ENCODE measurements at places on chromosomes 5 and 9. TPM values are rescaled to one million over a fixed set of nuclear protein-coding genes. Genes with fewer than 3 reads are reported as not detected.

DNA sequence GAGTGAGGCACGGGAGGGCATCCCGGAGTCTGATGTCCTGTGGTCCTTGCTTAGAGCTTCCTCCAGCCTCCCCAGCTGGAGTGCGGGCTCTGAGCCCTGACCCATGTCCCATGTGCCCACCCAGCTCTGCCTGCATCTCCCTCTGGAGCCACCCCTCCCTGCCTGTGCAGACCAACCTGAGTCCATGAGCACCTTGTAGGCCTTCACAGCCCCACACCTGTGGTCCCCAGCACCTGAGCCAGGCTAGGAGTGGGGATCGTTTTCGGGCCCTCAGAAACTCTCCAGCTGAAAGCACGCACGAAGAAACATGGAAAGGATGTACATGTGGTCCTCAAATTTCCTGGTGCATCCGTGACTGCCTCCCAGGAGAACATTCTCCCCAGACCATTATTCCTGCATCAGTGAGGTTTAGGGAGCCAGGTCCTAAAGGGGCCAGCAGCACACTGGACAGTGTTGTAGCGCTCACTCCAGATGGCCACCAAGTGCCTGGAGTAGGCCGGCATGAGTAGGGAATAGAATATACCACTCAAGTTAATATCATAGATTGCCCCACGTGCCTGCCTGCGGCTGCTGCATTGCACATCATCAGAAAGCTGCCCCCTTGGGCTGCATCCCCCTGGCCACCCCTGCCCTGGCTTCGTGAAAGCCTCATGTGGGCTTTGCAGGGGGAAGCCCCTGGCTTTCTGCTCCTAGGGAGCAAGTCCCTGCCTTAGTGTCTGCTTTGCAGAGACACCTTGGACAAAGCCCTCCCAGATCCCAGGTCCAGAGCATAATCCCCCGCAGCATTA, 80.6 kb downstream of the WNK2 start:
- DNase-seq: no peak
- no peaks in the 10 kb centered on the region for H3K4me1 ChIP-seq
- H3K27me3 ChIP-seq: no peaks in the 10 kb centered on the region
- H3K27ac ChIP-seq: no peak overlapping the region
- no peaks in the 10 kb centered on the region for H3K36me3 ChIP-seq

DNA sequence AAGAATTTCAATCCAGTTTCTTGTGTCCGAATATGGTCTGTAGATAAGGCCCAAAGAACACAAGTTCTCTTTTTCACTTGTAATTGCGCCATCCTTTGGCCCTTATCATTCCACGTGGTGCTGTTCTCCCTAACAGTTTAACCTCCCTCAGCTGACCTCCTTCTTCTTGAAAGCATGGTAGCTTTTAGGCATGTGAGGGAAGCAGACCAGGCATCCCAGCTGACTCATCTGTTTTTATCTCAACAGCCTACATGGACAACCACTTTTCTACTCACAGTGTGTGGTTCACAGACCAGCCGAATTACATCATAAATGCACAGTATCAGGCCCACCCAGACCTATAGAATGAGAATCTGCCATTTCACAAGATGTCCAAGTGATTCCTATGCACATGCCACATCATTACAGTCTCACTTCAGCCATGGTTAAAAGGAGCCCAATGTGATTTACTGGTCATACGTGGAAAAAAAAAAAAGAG, 26.9 kb upstream of the PLIN2 start:
- H3K4me3 ChIP-seq: no peak overlapping the region
- no peaks in the 10 kb centered on the region for H3K4me1 ChIP-seq
- H3K36me3 ChIP-seq: no peaks in the 10 kb centered on the region
- DNase-seq: no peak

GRCh38 chr5:104635227-104635626, 1072.6 kb upstream of the NUDT12 start:
- H3K4me1 ChIP-seq: no peaks in the 10 kb centered on the region
- no peak overlapping the region for H3K4me3 ChIP-seq
- no peaks in the 10 kb centered on the region for H3K36me3 ChIP-seq
- no peak for DNase-seq
- no peaks in the 10 kb centered on the region for H3K27me3 ChIP-seq

- DNase-seq: no peak
- H3K27me3 ChIP-seq: no peaks in the 10 kb centered on the region
- no peaks in the 10 kb centered on the region for H3K36me3 ChIP-seq
- no peak overlapping the region for H3K4me3 ChIP-seq
These were observed 183.3 kb downstream of the MAPKAP1 start for GRCh38 chr9:125523681-125524080.

DNA sequence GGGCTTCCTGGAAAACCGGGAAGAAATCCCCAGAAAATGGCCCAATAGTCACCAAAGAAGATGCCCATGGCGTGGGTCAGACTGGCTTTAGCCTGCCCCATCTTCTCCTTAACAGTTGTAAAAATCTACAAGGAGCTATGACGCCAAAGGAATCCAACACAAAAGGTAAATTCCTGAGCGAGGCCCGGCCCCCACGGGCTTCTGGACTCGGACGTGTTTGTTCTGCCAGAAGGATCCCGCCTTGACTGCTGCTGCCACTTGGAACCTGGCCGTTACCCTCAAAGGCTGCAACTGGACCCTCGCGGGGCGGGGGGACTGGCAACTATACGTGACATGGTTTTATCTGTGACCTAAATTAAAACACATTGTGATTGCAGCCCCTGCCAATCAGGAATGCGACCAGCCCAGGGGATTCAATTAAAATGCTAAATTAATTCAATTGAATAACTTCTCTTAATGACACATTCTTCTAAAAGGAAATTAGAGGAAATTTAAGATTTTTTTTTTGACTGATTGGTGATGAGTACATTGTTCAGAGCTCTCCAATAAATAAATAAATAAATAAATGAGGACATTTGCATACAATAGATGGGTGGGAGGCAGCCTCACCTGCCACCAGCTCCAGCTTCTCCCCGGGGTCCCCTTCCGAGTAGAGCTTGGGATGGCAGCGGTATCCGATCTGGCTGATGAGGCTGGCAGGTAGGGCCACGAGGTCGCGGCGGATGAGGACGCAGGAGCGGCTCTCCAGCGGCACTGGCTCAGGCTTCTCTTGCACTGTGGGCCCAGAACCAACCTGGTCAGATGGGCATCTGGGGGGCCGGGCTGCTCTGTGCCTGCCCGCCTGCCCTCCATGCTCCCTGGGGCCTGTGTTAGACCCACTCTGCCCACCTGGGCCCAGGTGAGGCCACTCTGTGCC, 54.7 kb upstream of the UBAC1 start:
- no peak overlapping the region for H3K4me3 ChIP-seq
- H3K27me3 ChIP-seq: no peaks in the 10 kb centered on the region
- H3K36me3 ChIP-seq: no peaks in the 10 kb centered on the region
- H3K27ac ChIP-seq: no peak overlapping the region
- no peaks in the 10 kb centered on the region for H3K4me1 ChIP-seq

GRCh38 chr5:113092683-113093082, 116.1 kb downstream of the DCP2 start:
- DNase-seq: no peak
- H3K4me1 ChIP-seq: no peaks in the 10 kb centered on the region
- no peaks in the 10 kb centered on the region for H3K27me3 ChIP-seq
- H3K4me3 ChIP-seq: no peak overlapping the region
- H3K27ac ChIP-seq: no peak overlapping the region

DNA sequence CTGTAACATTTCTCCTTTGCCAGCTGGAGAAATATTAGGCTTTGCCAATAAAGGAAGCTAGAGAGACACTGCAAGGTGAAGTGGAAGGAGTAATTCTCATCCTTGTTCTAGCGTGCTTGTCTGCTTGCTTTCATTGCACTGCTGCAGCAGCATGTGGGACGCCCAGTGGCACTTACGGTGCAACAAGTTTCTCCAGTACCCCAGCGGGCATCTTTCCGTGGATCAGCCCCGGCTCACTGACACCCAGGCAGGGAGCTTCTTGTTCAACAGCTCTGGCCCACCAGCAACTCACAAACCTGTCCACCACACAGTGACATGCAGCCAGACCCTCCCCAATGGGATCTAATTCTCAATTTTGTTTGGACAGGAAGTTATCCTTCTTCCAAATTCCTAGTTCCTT, 233.2 kb downstream of the GLIS3 start:
- H3K4me1 ChIP-seq: no peaks in the 10 kb centered on the region
- H3K27ac ChIP-seq: no peak overlapping the region
- no peak overlapping the region for H3K4me3 ChIP-seq
- no peaks in the 10 kb centered on the region for H3K27me3 ChIP-seq

GRCh38 chr9:7153566-7153965, 395.8 kb downstream of the KDM4C start:
- H3K4me3 ChIP-seq: no peak overlapping the region
- peaks cover 8% of the 10 kb centered on the region for H3K4me1 ChIP-seq
- no peaks in the 10 kb centered on the region for H3K27me3 ChIP-seq
- DNase-seq: no peak
- no peak overlapping the region for H3K27ac ChIP-seq
- no peaks in the 10 kb centered on the region for H3K36me3 ChIP-seq

- no peak for DNase-seq
- no peaks in the 10 kb centered on the region for H3K27me3 ChIP-seq
- no peak overlapping the region for H3K27ac ChIP-seq
- no peaks in the 10 kb centered on the region for H3K4me1 ChIP-seq
- H3K36me3 ChIP-seq: no peaks in the 10 kb centered on the region
- no peak overlapping the region for H3K4me3 ChIP-seq
These were observed 36.3 kb upstream of the FBXL17 start for GRCh38 chr5:108418197-108418596.

GRCh38 chr9:98998441-98999151, 54.9 kb downstream of the COL15A1 start:
- H3K4me1 ChIP-seq: peaks cover 14% of the 10 kb centered on the region
- H3K27ac ChIP-seq: no peak overlapping the region

DNA sequence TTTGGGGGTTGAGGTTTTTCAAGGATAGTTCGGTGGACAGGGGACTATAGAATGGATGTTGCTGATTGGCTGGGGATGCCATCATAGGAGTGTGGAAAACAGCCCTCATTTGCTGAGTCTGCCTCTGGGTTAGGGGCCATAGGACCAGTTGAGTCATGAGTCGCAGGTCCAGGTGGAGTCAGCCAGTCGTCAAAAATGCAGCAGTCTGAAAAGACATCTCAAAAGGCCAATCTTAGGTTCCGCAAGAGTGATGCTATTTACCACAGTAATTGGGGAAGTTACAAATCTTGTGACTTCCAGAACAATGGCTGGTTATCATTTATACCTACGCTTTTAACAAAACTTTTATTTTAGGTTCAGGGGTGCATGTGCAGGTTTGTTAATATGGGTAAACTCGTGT, 276.0 kb upstream of the DMRT1 start:
- no peaks in the 10 kb centered on the region for H3K36me3 ChIP-seq
- H3K4me1 ChIP-seq: peaks cover 3% of the 10 kb centered on the region
- no peaks in the 10 kb centered on the region for H3K27me3 ChIP-seq
- no peak overlapping the region for H3K4me3 ChIP-seq

The EQTN gene
- not detected for total RNA-seq

GRCh38 chr5:12392246-12392645, 488.0 kb upstream of the CTNND2 start:
- H3K27ac ChIP-seq: no peak overlapping the region
- H3K4me3 ChIP-seq: no peak overlapping the region
- no peak for DNase-seq
- no peaks in the 10 kb centered on the region for H3K36me3 ChIP-seq
- H3K4me1 ChIP-seq: no peaks in the 10 kb centered on the region

The ZDHHC11 gene
- 7.1 TPM for total RNA-seq

DNA sequence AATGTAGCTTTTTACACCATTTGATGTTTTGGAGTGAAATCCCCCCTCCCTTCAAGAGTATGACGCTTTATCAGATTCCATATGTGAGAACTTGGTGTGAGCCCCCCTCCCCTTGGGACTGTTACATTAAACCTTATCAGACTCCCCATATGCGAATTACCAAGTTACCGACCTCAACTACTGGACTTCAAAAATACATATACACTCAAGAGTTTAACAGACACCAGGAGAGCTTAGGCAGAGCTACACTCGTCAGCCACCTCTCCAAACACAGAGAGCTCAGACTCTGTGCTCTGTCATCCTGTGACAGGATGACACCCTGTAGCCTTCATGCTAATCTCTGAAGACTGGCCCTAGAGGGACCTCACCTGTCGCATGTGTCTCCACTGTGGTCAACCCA, 50.2 kb downstream of the FAM114A2 start:
- no peak for DNase-seq
- no peaks in the 10 kb centered on the region for H3K36me3 ChIP-seq
- no peaks in the 10 kb centered on the region for H3K4me1 ChIP-seq
- no peaks in the 10 kb centered on the region for H3K27me3 ChIP-seq
- no peak overlapping the region for H3K27ac ChIP-seq

The COL23A1 gene
- 0.10 TPM for total RNA-seq

The IL13 gene
- total RNA-seq: 0.50 TPM

DNA sequence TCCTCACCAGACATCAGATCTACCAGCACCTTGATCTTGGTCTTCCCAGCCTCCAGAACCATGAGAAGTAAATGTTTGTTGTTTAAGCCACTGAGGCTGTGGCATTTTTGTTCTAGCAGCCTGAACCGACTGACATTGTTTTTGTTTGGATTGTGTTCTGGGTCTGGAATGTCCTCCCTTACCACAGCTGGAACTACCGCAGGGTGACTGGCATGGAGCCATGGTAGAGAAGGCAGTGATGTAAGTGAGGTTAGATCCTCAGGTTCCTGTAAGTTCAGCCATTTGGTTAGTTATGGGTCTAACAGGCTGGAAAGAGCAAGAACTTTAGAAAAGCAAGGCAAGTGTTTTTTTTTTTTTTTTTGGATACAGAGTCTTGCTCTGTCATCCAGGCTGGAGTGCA, 209.3 kb downstream of the DAB2IP start:
- no peak overlapping the region for H3K27ac ChIP-seq
- H3K4me3 ChIP-seq: no peak overlapping the region
- H3K36me3 ChIP-seq: no peaks in the 10 kb centered on the region
- DNase-seq: no peak
- peaks cover 4% of the 10 kb centered on the region for H3K27me3 ChIP-seq
- no peaks in the 10 kb centered on the region for H3K4me1 ChIP-seq

The PHF24 gene
- total RNA-seq: not detected

The BNC2 gene
- total RNA-seq: 1.0 TPM

DNA sequence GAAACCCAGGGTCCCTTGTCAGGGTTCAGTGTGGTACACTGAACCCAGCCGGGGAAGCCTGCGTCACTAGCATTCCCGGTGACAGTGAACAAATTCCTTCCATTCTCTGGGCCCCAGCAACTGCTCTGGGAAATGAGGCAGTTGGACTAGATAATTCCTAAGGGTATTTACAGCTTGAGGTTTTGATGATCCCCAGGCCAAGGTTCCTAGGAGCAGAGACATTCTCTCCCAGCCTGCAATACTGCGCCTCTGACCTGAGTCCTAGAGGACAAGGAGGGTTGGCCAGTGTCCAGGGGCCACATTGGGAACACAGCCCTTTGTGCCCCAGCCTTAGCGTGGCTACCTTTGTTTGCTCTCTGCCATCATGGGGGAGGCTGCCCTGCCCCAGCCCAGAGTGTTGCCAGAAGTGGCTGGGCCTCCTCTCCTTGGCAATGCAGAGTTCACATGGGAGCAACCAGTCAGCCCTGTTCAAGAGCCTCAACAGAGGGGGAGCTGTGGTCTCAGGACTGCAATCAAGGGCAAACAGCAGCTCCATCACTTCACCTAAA, 178.2 kb downstream of the SEC61B start:
- H3K27ac ChIP-seq: no peak overlapping the region
- no peaks in the 10 kb centered on the region for H3K36me3 ChIP-seq
- no peaks in the 10 kb centered on the region for H3K27me3 ChIP-seq
- no peak for DNase-seq

- no peak for DNase-seq
- peak overlapping the region; percentile 89 for H3K27ac ChIP-seq
These were observed 2.0 kb downstream of the EIF4EBP3 start for GRCh38 chr5:140549237-140550144.

The GPRIN1 gene
- 2.3 TPM for total RNA-seq

The ACTBL2 gene
- total RNA-seq: not detected

GRCh38 chr9:16243798-16244197, 626.7 kb downstream of the BNC2 start:
- no peak overlapping the region for H3K4me3 ChIP-seq
- DNase-seq: no peak
- no peaks in the 10 kb centered on the region for H3K27me3 ChIP-seq
- no peaks in the 10 kb centered on the region for H3K36me3 ChIP-seq
- H3K4me1 ChIP-seq: no peaks in the 10 kb centered on the region
